ENCODE measurements at places on chromosomes 6 and 20.

DNA sequence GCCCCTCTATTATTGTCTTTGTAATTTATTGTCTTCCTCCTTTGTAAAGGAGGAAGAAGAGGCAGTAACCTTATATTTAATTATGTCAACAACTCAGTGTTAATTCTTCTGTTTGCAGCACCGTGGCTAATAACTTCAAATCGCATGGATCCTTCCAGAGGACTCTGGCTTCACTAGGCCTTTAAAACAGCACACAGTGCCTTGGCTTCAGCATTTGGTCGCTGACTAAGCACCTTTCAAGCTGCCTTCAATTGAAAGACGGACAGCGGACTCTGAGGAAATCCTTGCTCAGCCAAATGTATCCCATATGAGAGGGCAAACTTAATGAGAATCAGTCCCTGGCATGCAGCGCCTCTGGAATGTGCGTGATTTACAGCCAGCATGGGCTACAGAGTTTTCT is 64.2 kb downstream of the SGK1 start:
- no peak for DNase-seq

DNA sequence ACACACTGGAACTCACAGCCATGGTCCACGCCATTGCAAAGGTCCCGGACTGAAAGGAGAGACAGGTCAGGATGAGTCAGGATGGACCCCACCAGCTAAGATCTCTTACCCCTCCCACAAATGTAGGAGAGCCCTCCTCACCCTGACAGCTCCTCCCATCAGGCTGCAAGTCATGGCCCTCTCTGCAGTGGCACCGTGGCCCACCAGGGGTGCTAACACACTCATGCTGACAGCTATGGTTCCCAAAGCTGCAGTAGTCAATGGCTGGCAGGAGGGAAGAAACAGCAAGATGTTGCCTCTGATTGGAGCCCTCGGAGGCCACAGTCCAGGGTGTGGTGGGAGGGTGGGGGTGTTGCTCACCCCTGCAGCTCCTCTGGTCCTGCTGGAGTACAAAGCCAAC is 5.7 kb upstream of the RBPJL start:
- no peak for DNase-seq

- DNase-seq: no peak
Observed at GRCh38 chr6:110207652-110208051, 27.4 kb downstream of the CDC40 start.

DNA sequence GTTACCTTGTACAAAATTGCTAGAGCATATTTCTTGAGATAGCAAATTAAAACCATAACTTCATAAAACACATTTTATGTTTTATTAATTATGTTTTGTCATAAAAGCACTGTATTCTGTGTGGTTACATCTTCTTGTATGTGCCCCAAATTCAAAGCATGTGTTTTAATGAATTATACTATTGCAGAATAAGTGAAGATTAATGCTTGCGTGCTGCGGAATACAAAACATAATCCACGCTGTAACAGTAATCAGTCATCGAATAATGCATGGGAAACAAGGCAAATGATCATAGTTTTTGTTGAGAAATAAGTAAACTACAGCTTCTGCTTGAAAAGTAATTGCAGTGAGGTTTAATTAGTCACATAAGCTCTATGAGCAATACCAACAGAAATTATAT is 459.2 kb upstream of the SOX4 start:
- no peak for DNase-seq

GRCh38 chr20:17932396-17932795 is 36.2 kb downstream of the SNX5 start:
- DNase-seq: no peak

DNA sequence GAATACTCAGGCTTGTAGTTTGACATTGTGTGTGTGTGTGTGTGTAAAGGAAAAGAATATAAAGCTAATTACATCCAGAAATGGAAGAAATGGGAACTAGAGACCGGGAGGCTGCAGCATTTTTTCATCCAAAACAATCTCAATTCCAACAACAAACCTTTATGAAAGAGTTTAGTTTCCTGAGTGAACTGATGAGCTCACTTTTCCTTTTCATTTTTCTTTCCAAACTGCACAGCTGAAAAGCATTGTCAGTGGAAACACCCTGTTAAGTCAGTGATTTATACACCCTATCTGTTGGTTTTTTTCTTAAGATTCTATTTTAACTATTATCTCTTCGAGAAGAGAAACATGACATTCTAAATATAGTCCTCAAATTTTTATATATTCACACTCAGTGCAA is 130.9 kb downstream of the RFPL4B start:
- no peak for DNase-seq

GRCh38 chr6:100202417-100203194 is 208.6 kb upstream of the MCHR2 start:
- no peak for DNase-seq

DNA sequence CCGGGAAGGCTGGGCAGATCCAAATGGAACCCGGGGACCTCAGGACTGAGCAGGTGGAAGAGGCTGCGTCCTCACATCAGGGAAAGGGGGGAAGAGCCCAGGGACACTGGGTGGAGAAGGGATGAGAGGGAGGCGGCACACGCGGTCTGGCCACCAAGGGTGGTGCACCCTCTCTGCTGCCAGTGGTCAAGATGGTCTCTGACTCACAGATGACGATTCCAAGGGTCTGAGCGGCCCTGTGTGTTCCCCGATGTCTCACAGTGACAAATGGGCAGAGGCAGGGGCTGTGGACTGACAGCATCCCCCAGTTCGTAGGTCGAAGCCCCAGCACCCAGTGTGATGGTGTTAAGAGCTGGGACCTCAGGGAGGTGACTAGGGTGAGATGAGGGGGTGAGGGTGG is 32.1 kb downstream of the SLCO4A1 start:
- DNase-seq: no peak

DNA sequence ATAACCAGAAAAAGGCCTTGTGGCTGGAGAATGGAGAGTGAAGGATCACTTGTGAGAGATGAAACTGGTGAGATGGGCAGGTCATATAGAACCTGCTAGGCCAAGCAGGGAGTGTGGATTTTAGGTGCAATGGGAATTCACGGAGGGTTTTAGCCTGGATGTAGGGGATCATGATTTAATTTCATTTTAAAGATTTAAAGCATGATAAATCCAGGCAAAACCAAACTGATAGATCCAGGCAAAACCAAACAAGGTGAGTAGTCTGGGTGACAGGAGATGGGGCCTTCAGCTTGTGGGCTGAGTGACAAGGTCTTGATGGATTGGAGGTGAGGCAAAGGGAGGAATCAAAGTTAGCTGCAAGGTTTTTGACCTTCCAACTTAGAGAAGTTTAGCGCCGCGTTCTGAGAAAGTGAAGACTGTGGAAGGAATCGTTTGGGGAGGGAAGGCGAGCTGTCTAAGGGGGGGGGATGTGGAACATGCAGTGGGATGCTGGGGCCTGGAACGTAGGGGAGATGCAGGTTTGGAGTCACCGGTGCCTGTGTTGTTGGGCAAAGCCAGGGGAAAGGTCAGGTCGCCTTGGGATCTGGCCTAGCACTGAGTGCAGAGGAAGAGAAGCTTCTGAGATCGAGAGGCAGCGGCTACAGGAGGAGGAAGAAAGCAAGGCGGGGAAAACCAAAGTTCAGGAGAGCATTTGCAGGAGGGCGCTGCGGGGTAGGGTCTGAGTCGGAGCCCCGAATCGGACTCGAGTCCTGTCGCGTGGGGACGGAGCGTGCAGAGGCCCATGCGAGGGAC is 1.3 kb upstream of the PLCG1 start:
- DNase-seq: no peak

- DNase-seq: no peak
Observed at GRCh38 chr20:59018817-59019216, 412 bp upstream of the TUBB1 start.

DNA sequence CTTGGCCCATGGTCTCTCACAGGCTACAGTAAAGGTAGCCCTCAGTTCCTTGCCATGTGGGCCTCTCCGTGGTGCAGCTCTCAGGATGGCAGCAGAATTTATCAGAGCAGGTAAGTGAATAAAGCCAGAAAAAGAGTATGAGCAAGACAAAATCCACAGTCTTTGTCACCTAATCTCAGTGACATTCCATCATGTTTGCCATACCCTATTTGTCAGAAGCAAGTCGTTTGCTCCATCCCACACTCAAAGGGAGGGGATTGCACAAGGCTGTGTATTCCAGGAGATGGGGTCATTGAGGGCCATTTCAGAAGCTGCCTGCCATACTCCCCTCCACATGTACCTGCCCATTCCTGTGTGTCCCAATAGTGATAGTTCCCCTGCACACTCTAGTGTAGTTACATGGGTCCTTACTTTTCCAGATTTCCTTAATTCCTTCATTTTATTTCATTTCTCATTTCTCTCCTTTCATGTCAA is 24.2 kb downstream of the ISM1 start:
- DNase-seq: no peak

DNA sequence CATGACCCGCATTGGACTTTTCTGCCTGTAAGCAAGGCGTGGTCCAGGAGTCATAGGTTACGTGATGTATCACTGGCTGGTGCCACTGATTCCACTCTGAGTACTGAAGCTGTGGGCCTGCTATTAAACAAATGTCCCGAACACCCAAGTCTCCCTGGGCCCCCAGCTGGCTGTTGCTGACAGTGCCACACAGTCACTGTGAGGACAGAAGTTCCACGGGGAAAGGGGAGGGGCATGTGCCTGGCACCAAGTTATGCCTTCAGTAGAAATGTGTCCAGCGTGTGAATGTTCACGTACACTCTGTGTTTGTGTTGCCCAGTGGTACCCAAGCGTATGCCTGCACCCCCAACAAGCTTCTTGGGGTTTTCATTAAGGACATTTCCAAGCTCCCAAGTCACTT is 171.4 kb upstream of the QKI start:
- no peak for DNase-seq

DNA sequence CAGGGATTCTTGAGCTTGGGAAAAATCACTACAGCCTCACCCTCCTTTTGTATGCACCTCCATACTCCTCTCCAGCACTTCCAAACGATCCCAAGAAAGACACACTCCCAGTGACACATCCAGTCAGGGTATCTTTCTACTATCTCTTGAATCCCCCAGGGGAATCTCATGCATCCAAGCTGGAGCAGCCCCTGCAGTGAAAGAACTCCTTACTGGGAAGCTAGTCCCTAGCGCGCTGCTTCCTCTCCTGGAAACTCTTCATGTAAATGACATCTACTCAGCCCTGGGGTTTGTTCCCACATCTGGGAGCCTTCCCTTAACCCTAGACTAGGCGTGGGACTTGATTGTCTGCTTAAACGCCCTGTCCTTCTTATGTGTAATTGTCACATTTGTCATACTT is 329.1 kb upstream of the QKI start:
- no peak for DNase-seq

DNA sequence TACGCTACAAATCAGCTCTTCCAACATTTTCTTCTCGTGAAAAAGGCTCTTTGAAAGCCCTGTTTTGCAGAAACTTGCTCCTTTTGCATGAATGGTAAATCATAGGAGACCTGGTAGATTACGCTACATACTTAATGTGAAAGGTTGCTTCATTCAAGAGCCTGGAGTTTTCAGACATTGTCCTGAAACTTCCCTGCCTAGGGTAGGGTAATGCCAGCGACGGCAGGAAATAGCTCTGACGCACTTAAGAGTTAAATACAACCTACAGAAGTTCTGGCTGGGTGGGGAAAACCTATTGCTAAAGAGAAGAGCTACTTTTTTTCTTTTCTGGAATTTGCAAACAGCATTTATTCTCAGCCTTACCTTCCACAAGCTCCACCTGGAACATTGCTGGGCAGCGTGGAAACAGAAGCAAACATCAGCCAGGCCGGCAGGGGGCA is 144.5 kb downstream of the LPA start:
- DNase-seq: no peak

GRCh38 chr6:35489995-35490791 is 6.7 kb downstream of the TEAD3 start:
- DNase-seq: no peak

GRCh38 chr20:53331151-53331973 is 262.3 kb downstream of the ZNF217 start:
- DNase-seq: no peak

GRCh38 chr6:47716207-47716606 is 17.8 kb downstream of the ADGRF4 start:
- DNase-seq: no peak

DNA sequence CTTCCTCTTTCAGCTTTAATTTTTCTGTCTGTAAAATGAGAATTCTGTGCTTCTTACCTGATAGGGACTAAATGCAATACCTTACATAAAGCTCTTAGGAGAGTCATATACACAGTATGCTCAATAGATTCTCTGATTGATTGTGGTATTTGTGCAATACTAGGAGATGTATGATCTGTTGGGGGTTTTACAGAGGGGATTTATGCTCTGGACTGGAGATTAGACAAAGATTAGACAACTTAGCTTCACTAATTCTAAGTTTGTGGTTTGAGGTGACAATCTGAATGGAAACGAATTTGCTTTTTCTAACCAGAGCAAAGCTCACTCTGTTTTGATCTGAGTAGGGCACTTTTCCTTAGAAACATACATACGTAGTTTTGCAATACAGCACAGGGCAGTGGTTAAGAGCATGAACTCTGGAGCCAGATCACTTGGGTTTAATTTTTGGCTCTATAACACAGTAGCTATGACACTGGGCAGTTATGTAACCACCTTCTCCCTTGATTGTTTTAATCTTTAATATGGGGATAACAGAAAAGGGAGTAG is 126.2 kb downstream of the RNF144B start:
- DNase-seq: no peak

GRCh38 chr6:3438190-3439167 is 18.4 kb downstream of the SLC22A23 start:
- DNase-seq: no peak

DNA sequence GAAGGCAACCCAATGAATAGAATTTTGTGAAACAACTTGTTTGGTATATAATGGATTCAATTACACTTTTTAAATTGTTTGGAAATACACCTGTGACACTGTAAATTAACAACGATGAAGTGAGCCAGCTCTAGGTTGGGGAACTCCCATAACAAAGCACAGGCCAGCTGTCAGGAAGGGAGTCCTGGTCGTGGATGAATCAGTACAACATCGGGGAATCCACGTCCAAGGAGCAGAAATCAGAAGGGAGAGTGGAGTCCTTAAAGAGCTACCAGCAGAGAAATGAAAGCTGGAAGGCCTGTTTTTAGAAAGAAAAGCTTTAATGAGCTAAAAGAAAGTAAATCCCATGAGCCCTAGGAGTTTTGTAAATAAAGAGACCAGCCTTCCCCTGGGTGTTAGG is 223.1 kb upstream of the SLC35B3 start:
- DNase-seq: no peak

- DNase-seq: no peak
Observed at GRCh38 chr20:53806683-53807401, 213.2 kb upstream of the ZNF217 start.

DNA sequence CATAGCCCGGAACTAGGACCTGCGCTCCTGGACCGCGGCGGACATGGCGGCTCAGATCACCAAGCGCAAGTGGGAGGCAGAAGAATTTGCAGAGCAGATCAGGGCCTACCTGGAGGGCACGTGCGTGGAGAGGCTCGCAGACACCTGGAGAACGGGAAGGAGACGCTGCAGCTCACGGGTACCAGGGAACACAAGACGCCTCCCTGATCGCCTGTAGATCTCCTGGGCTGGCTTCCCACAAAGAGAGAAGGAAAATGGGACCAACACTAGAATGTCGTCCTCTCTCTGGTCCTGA is 15.1 kb upstream of the HLA-A start:
- DNase-seq: no peak
